Activated T-cell treated with anti-CD3 and anti-CD28 coated beads for 4 hours (primary cell): ENCODE measurements at places on chromosomes 5 and 9.

DNA sequence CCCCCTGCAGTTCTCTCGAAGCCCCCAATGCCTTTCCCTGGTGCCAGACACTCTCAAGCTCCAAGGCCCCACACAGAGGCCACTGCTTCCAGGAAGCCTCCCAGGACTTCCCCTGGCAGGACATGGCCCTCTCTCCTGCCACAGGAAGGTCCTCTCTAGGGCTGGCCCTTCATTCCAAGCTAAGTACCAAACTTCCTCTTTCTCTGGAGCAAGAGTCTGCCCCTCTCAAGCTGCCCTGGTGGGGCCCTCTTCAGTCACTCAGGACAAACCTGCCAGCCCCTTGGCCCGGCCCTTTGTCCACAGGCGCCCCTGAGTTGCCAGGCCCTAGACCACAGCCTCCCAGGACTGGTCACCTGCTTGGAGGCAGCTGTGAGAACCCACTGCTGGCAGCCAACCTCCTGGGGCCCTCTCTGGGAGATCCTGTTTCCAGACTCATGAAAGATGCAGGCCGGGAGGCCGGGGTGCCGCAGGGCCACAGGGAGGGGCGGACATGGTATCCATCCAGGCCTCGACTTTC, 6.6 kb downstream of the NINJ1 start:
- DNase-seq: no peak

GRCh38 chr5:91416491-91416890, 33.4 kb upstream of the ARRDC3 start:
- no peak for DNase-seq

DNA sequence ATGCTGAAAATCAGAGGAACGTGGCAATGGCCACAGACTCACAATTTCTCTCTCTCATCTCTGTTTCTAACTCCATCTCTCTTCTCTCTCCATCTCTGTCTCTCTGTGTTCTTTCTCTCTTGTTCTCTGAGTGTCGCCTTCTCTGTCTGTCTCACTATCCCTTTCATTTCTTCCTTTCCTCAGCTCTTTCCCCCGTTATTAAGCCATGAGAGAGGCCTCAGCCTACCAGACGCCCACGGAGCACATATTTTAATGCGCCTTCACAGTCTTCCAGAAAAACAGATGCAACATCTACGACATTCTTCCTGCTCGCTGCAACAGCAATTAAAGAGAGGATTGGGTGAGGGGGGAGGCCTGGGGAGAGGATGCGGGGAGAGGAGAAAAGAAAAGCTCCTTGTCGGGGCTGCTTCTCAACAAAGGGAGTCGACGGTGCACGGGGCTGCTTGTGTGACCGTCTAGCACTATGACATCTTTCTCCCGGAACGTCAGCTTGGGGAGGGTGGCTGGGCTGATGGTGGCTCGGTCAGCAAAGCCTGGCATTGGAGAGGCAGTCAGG, 37.7 kb upstream of the NEURL1B start:
- DNase-seq: no peak

- no peak for DNase-seq
Measured at GRCh38 chr9:35085078-35085477, 5.3 kb upstream of the FANCG start.

GRCh38 chr9:113370806-113371325, 5.9 kb downstream of the HDHD3 start:
- no peak for DNase-seq

DNA sequence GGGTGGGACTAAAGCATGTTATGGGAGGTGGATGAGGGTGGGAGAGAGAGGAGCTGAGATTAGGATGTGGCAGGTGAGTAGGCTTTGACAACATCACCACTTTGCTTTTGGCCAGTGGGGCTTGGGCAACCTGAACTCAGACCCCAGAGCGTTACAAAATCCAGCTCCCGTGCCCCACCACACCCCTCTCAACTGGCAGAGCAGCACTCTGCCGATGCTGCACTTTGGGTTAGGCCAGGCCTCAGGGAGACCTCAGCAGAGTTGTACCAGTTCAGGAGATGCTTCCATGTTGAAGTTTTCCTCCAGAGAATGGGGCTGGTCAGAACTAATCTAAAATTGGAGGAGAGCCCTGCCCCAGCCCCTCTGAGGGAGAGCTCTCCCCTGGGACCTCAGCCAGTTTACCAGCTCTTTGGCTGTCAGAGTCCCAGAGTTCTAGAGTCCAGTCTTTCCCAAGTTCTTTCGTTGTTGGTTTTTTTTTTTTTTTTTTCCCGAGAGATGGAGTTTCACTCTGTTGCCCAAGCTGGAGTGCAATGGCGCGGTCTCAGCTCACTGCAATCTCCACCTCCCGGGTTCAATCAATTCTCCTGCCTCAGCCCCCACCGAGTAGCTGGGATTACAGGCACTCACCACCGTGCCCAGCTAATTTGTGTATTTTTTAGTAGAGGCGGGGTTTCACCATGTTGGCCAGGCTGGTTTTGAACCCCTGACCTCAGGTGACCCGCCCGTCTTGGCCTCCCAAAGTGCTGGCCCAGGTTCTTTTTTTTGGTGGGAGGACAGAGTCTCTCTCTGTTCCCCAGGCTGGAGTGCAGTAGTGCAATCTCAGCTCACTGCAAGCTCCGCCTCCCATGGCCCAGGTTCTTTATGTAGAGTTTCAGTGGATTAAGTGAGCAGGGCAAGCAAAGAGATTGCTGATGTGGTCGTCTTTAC, 17.8 kb downstream of the NUDT2 start:
- no peak for DNase-seq
